HepG2 (cell line): ENCODE measurements at places on chromosomes 3 and 15. TPM values are rescaled to one million over a fixed set of nuclear protein-coding genes. Genes with fewer than 3 reads are reported as not detected.

SLC6A1 gene
- total RNA-seq, result not detected in 2 replicates

PDIA5 gene
- 19.5 and 51.3 TPM in 2 replicates for total RNA-seq

PLIN1 gene
- 0.73 and 1.2 TPM in 2 replicates for total RNA-seq

C15orf62 gene
- 0.34 and 0.51 TPM in 2 replicates for total RNA-seq

CLRN1 gene
- total RNA-seq, result not detected in 2 replicates

DOCK3 gene
- total RNA-seq, result not detected in 2 replicates

SAMD7 gene
- not detected in 2 replicates for total RNA-seq

KNL1 gene
- 21.4 and 34.5 TPM in 2 replicates for total RNA-seq

TGFBR2 gene
- total RNA-seq, result 68.1 and 82.2 TPM in 2 replicates

DNA sequence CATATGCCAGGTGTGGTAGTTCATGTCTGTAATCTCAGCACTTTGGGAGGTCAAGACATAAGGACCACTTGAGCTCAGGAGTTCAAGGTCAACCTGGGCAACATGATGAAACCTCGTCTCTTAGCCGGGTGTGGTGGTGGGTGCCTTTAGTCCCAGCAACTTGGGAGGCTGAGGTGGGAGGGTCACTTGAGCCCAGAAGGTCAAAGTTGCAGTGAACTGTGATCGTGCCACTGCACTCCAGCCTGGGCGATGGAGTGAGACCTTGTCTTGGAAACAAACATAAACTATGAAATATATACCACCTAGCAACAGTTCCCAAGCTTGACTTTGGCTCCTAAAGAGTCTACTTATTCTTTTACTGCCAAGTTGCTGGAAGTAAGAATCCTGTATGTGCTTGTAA lies 30.9 kb downstream of the UBE3A start:
- H3K4me1 ChIP-seq, result peaks cover 4% of the 10 kb centered on the region; the same call in 1 of the 2 replicates
- H3K27ac ChIP-seq, result no peak overlapping the region
- no peak for DNase-seq
- H3K4me3 ChIP-seq, result no peak overlapping the region
- H3K36me3 ChIP-seq, result no peaks in the 10 kb centered on the region; the same call in 1 of the 2 replicates
- H3K27me3 ChIP-seq, result no peaks in the 10 kb centered on the region

- H3K27ac ChIP-seq, result peak overlapping the region; percentile 81
- H3K4me1 ChIP-seq, result peaks cover 51% of the 10 kb centered on the region
- no peak for DNase-seq
Measured at GRCh38 chr15:49044766-49045606, 1.3 kb downstream of the SECISBP2L start.

- H3K27me3 ChIP-seq, result peaks cover 3% of the 10 kb centered on the region
- no peak for DNase-seq
- H3K36me3 ChIP-seq, result no peaks in the 10 kb centered on the region
- H3K27ac ChIP-seq, result no peak overlapping the region
- no peak overlapping the region for H3K4me3 ChIP-seq
Measured at GRCh38 chr15:92416557-92416956, 22.9 kb downstream of the ST8SIA2 start.

GRCh38 chr3:15796771-15797641 lies 773 bp downstream of the ANKRD28 start:
- peaks cover 31% of the 10 kb centered on the region for H3K4me1 ChIP-seq
- peak; percentile 52 for DNase-seq
- peak overlapping the region; percentile 64 for H3K27ac ChIP-seq
- no peaks in the 10 kb centered on the region; the same call in 1 of the 2 replicates for H3K27me3 ChIP-seq
- no peaks in the 10 kb centered on the region for H3K36me3 ChIP-seq

GRCh38 chr3:165883863-165884478 lies 46.7 kb upstream of the BCHE start:
- H3K4me1 ChIP-seq, result no peaks in the 10 kb centered on the region
- no peaks in the 10 kb centered on the region for H3K36me3 ChIP-seq
- no peak for DNase-seq
- no peak overlapping the region for H3K4me3 ChIP-seq
- no peaks in the 10 kb centered on the region for H3K27me3 ChIP-seq
- no peak overlapping the region for H3K27ac ChIP-seq

- H3K36me3 ChIP-seq, result no peaks in the 10 kb centered on the region
- no peak overlapping the region for H3K4me3 ChIP-seq
- no peak for DNase-seq
- H3K27ac ChIP-seq, result no peak overlapping the region
- no peaks in the 10 kb centered on the region for H3K27me3 ChIP-seq
Measured at GRCh38 chr3:150022381-150023238, 51.9 kb upstream of the PFN2 start.

- H3K4me1 ChIP-seq, result no peaks in the 10 kb centered on the region
- H3K27ac ChIP-seq, result no peak overlapping the region
- no peak for DNase-seq
- no peak overlapping the region for H3K4me3 ChIP-seq
Measured at GRCh38 chr15:99970891-99971430, 237.7 kb upstream of the LYSMD4 start.

DNA sequence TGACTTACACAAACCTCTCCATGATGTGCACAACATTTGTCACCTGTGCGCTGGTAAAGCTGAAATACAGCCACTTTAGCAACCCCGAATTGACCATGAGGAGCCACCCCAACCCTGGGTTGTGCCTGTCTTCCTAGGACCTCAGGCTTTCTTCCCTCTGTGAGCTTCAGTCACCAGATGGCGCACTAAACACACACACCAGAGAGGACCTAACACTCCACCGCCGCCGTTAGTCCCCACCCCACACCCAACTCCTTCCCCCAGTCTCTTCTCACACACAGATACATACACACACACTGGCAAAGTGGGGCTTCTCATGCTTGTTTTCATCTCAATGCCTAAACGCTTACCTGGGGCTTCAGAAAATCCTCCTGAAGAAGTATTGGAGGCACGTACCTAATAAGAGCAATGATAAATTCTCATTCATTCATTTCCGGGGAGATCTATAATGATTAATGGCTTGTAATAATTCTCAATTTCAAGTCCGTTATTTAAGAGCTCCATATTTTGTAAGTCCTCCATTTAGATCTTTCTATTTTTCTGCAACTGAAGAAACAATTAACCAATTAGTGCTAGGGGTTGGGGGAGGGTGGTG lies 2.1 kb upstream of the CCDC80 start:
- peak; percentile 68 for DNase-seq
- H3K27me3 ChIP-seq, result peaks cover 23% of the 10 kb centered on the region
- H3K4me1 ChIP-seq, result peaks cover 11% of the 10 kb centered on the region; the same call in 1 of the 2 replicates
- no peak overlapping the region for H3K27ac ChIP-seq

- H3K27ac ChIP-seq, result no peak overlapping the region
- H3K4me3 ChIP-seq, result no peak overlapping the region
- DNase-seq, result no peak
- peaks cover 5% of the 10 kb centered on the region for H3K36me3 ChIP-seq
- H3K4me1 ChIP-seq, result no peaks in the 10 kb centered on the region
- no peaks in the 10 kb centered on the region for H3K27me3 ChIP-seq
Measured at GRCh38 chr15:34252545-34252944, 27.7 kb downstream of the EMC4 start.

DNA sequence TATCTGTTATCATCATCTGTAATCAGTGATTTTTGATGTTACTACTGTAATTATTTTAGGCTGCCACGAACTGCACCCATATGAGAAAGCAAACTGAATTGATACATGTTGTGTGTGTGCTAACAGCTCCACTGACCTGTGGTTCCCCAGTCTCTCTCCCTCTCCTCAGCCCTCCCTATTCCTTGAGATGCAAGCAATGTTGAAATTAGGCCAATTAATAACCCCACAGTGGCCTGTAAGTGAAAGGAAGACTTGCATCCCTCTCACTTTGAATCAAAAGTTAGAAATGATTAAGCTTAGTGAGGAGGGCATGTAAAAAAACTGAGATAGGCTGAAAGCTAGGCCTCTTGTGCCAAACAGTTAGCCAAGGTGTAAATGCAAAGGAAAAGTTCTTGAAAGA lies 218.6 kb upstream of the LRRFIP2 start:
- H3K27me3 ChIP-seq, result no peaks in the 10 kb centered on the region
- no peak for DNase-seq
- H3K36me3 ChIP-seq, result peaks cover 25% of the 10 kb centered on the region
- no peak overlapping the region for H3K4me3 ChIP-seq
- H3K27ac ChIP-seq, result no peak overlapping the region
- no peaks in the 10 kb centered on the region for H3K4me1 ChIP-seq

GRCh38 chr15:39789736-39790135 lies 7.1 kb upstream of the FSIP1 start:
- H3K27me3 ChIP-seq, result no peaks in the 10 kb centered on the region
- DNase-seq, result no peak
- no peak overlapping the region for H3K27ac ChIP-seq
- H3K4me1 ChIP-seq, result peaks cover 27% of the 10 kb centered on the region

- H3K36me3 ChIP-seq, result peaks cover 22% of the 10 kb centered on the region
- H3K4me3 ChIP-seq, result no peak overlapping the region
- no peaks in the 10 kb centered on the region for H3K27me3 ChIP-seq
- H3K27ac ChIP-seq, result no peak overlapping the region
- H3K4me1 ChIP-seq, result no peaks in the 10 kb centered on the region
- DNase-seq, result no peak
Measured at GRCh38 chr3:33392703-33393125, 47.5 kb downstream of the UBP1 start.

DNA sequence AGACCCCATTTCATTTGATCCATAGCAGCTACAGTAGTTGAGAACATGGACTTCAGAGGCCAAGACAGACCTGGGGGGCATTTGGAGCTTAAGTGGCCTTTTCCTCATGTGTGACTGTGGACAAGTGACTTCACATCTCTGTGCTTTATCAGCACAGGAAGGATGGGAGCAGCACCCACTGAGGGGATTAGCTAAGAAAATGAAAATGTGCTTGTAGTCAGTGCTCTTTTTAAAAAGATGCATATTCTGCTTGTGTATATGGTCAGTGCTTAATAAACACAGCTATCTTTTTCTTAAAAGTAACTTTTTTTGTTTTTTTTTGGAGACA lies 34.5 kb downstream of the SLC6A6 start:
- H3K27me3 ChIP-seq, result no peaks in the 10 kb centered on the region
- peaks cover 1% of the 10 kb centered on the region; the same call in 1 of the 2 replicates for H3K36me3 ChIP-seq
- peaks cover 28% of the 10 kb centered on the region for H3K4me1 ChIP-seq
